ENCODE measurements at places on chromosomes 6 and 20.

GRCh38 chr6:90338409-90338808 lies 41.8 kb upstream of the BACH2 start:
- no peak for DNase-seq

GRCh38 chr20:5181492-5181891 lies 54.7 kb downstream of the CDS2 start:
- DNase-seq, result no peak

DNA sequence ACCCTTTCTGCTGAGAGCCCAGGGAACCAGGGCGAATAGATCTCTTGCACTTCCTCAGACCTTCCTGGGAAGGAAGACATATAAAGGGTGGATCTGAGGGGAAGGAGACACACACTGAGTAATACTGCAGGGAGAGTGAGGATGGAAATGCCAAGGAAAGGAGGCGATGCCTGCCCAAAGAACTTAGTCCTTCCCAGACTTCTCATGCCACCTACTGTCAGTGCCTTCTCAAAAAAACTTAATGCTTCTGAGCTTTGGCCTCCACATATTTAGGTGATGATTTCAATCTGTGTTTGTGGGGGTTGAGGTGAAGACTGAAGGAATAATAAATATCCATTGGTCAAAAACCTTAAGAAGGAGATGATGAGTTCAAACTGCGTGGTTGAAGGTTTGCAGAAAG lies 9.7 kb downstream of the BTN3A1 start:
- no peak for DNase-seq

DNA sequence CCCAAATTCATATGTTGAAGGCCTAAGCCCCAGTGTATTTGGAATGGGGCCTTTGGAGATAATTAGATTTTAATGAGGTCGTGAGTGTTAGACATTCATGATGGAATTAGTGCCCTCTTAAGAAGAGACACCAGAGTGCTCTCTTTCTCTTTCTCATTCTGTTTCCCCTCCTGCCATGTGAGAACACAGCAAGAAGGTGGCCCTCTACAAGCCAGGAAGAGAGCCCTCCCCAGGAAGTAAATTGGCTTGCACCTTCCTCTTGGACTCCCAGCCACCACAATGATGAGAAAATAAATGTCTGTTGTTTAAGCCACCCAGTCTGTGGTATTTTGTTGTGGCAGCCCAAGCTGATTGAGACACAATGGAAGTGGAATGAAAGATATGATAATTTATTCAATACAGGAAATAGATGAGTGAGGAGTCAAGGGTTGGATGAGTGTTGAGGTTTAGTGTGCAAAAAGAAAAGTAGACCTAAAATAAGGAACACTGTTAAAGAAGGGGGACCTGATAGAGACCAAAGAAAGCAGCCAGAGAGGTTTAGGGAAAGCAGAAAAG lies 25.9 kb upstream of the ATXN1 start:
- DNase-seq, result no peak

DNA sequence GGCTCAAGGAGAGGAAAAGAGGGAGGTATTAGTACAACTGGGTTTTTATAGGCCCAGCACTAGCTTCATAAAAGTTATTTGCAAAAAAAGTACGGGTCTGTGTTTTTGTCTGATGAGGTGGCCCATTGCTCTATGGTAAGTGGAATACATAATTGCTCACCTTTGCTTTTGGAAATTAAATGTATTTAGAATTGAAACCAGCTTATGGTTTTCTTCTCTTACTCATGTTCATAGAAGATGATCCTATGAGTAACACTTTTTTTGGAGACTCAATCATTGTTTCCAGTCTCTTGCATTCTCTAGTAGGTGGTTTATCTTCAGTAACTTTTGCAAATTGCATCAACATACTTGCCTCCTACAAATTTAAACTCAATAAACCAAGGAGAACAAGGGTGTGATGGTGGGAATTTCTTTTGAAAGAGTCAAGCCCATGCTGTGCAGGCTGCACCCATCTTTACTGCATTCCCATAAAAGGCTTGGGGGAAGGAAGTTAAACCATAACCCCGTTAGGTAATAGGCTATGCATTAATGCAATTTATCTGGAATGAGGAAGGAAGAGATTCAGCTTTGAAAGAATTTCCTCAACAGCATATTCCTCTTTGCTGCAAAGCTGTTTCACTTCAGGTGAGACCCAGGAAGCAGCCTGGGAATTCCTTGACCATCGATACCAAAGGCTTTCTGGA lies 48.5 kb upstream of the EDN1 start:
- no peak for DNase-seq

DNA sequence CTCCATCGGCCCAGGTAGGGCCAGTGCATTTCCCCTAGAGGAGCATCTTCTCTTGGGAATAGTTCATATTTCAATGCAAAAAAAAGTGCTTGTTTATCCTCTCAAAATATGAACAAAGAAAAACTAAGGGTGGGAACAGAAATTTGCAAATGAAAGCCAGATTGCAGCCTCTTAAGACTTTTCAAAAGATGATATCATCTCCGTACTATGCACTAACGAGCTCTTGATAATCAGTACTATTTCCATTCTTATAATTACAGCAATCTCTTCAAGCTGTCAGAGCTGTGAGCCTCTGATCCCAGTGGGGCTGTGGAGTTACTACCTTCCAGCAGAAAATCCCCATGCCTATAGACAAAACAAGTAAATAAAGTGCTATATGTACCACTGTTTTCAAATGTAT lies 77.1 kb downstream of the SOD2 start:
- DNase-seq, result no peak

Measured in stimulated activated CD4-positive, alpha-beta T cell treated with anti-CD3 and anti-CD28 coated beads, Interleukin-12 subunit alpha, Interleukin-12 subunit beta, amount 100 ng/mL, for 4 hours (primary cell).